Osteoblast (primary cell): ENCODE measurements at places on chromosomes 6 and 20. TPM values are rescaled to one million over a fixed set of nuclear protein-coding genes. Genes with fewer than 3 reads are reported as not detected.

DNA sequence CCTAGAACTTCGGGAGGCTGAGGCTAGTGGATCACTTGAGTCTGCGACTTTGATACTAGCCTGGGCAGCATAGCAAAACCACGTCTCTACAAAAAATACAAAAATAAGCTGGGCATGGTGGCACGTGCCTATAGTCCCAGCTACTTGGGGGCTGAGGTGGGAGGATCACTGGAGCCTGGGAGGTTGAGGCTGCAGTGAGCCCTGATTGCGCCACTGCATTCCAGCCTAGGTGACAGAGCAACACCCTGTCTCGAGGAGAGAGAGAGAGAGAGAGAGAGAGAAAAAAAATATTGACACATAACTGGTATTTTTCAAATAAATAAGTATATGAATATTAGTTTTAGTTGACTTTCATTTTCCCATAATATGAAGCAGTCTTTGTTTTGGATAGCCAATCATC is 222.2 kb downstream of the BTBD9 start:
- H3K27me3 ChIP-seq, result no peaks in the 10 kb centered on the region
- H3K4me1 ChIP-seq, result peaks cover 4% of the 10 kb centered on the region
- H3K4me3 ChIP-seq, result no peak overlapping the region

The PHACTR1 gene
- 0.36 and 1.2 TPM in 2 replicates for total RNA-seq

- H3K36me3 ChIP-seq, result peaks cover under 1% of the 10 kb centered on the region
- no peak overlapping the region for H3K4me3 ChIP-seq
- H3K4me1 ChIP-seq, result no peaks in the 10 kb centered on the region
- no peaks in the 10 kb centered on the region for H3K27me3 ChIP-seq
Measured at GRCh38 chr6:128239146-128239545, 281.3 kb downstream of the PTPRK start.

- H3K27me3 ChIP-seq, result no peaks in the 10 kb centered on the region
- H3K36me3 ChIP-seq, result no peaks in the 10 kb centered on the region
- H3K4me1 ChIP-seq, result peaks cover 31% of the 10 kb centered on the region
- H3K4me3 ChIP-seq, result peak overlapping the region; percentile 96
Measured at GRCh38 chr6:137218473-137218916, 690 bp downstream of the IFNGR1 start.

DNA sequence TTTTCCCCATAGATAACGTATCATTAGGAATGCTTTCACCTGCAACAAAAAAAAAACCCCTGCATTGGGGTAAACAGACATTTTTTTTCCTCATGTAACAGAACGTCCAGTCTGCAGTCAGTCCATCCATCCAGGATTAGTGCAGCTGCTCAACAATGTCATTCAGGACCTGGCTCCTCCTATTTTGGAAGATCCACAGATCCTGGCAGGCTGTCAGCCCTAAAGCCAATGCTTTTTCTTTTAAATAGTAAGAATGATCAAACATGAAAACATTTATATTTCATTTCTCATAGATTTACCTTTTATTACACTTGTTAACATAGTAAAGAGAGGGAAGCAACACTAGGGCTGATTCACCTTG is 116.5 kb upstream of the CCDC28A start:
- no peak overlapping the region for H3K4me3 ChIP-seq
- H3K27ac ChIP-seq, result no peak overlapping the region
- H3K36me3 ChIP-seq, result no peaks in the 10 kb centered on the region
- H3K27me3 ChIP-seq, result no peaks in the 10 kb centered on the region
- DNase-seq, result no peak
